ENCODE measurements at places on chromosomes 7 and 10.

- DNase-seq, result no peak
These were observed 739 bp upstream of the CCDC186 start for GRCh38 chr10:114174695-114175188.

DNA sequence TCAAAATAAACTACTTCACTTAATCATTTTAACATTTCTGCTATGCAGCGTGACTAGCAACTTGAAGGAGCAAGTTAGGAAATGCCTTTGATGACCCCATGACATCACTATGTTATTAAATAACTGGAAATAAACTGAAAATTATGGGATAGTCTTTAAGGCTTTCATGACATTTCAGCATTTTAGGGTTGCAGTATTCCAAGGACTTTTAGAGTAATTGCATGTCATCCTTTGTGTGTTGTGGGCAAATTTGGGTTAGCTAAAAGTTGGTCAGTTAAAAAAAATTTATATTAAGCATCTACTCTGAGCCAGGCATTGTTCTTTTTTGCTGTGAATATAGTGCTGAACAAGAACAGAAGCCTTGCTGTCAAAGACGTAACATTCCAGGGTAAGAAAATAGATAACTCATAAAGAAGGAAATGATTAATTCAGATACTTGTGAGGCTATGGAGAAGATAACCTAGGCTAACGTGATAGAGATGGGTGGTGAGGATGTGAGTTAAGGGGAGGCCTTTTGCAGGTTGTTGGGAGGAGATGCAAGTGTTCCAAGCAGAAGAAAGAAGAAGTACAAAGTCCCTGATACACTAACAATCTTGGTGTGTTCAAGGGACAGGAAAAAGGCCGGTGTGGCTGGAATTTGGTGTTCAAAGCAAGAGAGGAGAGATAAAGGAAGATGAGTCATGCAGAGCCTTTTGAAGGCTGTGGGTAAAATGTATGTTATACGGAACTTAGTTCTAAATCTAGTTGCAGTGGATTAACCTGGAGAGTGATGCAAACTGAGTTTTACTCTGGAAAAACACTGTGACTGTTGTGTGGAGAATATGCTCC lies 610.2 kb downstream of the AUTS2 start:
- no peak for DNase-seq

- DNase-seq, result no peak
These were observed 24.0 kb downstream of the LRRC20 start for GRCh38 chr10:70358446-70358845.

DNA sequence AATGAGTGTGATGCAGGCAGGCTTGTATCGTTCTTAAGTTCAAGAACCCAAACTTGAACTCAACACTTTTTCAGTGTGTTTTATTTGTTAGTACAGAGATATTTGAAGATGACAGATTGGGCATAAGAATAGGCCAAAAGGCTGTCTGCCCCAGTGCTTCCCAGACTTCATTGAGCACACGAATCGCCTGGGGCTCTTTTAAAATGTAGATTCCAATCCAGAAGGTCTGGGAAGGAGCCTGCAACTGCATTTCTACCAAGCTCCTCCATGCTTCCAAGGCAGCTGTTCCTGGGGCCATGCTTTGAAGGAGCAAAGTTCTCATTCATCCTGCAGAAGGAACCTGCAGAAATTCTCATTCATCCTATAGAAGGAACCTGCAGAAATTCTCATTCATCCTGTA lies 114.5 kb upstream of the INSYN2A start:
- DNase-seq, result no peak

GRCh38 chr10:71974489-71975021 lies 10.4 kb downstream of the CHST3 start:
- no peak for DNase-seq

GRCh38 chr10:60735244-60735643 lies 43.0 kb upstream of the CDK1 start:
- no peak for DNase-seq

DNA sequence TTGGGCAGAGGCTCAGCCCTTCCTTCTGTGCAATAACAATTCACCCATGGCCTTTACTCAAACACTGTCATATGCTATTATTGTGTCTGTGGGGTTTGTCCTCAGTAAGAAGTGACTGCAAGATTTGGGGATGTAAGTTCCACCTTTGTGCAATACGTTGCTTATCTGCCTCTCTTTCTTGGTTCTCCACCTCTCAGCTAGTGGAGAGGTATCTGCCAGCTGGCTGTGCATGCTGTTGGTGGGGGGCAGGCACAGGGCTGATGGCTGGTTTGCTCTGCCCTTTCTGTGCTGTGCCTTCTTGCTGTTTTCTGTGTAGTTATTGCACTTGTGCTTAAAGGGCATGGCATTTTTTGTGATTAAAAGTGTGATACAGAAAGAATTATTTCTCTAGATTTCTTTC lies 36.2 kb downstream of the CNNM1 start:
- no peak for DNase-seq

DNA sequence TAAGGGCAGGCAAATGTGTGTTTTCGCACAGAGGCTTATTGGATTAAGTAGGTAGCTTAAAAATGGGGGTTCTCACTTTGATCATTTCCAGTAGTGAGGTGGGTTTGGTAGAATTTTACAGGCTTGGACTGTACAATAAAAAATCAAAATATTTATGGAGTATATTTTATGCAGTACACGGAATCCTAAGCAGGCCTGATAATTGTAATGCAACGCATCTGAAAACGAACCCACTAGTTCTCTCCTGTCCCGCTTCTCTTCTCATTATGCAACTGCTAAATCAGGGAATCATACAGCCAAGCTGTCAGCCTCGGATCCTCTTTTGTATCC lies 377 bp upstream of the POLR1F start:
- DNase-seq, result no peak

Measured in cortex of kidney (tissue), 1 donor.